ENCODE measurements at places on chromosomes 11 and 22. TPM values are rescaled to one million over a fixed set of nuclear protein-coding genes. Genes with fewer than 3 reads are reported as not detected.

- H3K27me3 ChIP-seq = no peaks in the 10 kb centered on the region
- DNase-seq = peak; percentile 23
- no peak overlapping the region for H3K4me3 ChIP-seq
- H3K4me1 ChIP-seq = no peaks in the 10 kb centered on the region
- no peaks in the 10 kb centered on the region for H3K36me3 ChIP-seq
Observed at GRCh38 chr11:13339195-13340153, 61.9 kb downstream of the BMAL1 start.

- H3K4me1 ChIP-seq = no peaks in the 10 kb centered on the region
- H3K27ac ChIP-seq = no peak overlapping the region
- no peaks in the 10 kb centered on the region for H3K36me3 ChIP-seq
- DNase-seq = no peak
- no peaks in the 10 kb centered on the region for H3K27me3 ChIP-seq
- H3K4me3 ChIP-seq = no peak overlapping the region
Observed at GRCh38 chr11:37199082-37199481, 601.0 kb upstream of the RAG2 start.

DNA sequence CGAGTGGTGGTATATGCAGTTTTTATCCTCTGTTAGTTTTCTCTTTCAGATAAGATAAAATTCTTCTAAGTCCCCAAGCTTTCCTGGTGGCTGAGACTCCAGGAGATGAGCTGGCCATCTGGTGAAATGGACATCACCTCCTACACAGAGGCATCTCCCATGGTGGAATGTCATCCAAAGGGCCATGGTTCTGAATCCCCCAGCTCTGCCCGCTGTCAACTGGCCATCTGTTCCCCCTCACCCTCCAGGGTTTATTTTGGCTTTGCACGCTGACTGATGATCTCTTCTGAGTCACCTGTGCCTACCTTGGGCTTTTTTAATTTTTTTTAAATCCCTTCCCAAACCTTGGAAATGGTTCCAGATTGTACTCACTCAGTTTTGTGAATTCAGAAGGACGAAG, 142.2 kb downstream of the HIPK3 start:
- H3K27ac ChIP-seq = no peak overlapping the region
- DNase-seq = no peak
- no peak overlapping the region for H3K4me3 ChIP-seq
- H3K36me3 ChIP-seq = no peaks in the 10 kb centered on the region
- no peaks in the 10 kb centered on the region for H3K27me3 ChIP-seq

- DNase-seq = no peak
- no peak overlapping the region for H3K27ac ChIP-seq
- H3K4me1 ChIP-seq = no peaks in the 10 kb centered on the region
- no peak overlapping the region for H3K4me3 ChIP-seq
Observed at GRCh38 chr22:19621373-19622060, 92.8 kb upstream of the SEPTIN5 start.

BEST1 gene
- 1.1 TPM for total RNA-seq

KCNQ1OT1 gene
- 1.4 TPM for total RNA-seq

DSCAML1 gene
- total RNA-seq = 2.6 TPM

EI24 gene
- total RNA-seq = 56.2 TPM

Measured in pancreas (tissue), 10 donors.